H7 (cell line): ENCODE measurements at places on chromosomes 2 and 18.

DNA sequence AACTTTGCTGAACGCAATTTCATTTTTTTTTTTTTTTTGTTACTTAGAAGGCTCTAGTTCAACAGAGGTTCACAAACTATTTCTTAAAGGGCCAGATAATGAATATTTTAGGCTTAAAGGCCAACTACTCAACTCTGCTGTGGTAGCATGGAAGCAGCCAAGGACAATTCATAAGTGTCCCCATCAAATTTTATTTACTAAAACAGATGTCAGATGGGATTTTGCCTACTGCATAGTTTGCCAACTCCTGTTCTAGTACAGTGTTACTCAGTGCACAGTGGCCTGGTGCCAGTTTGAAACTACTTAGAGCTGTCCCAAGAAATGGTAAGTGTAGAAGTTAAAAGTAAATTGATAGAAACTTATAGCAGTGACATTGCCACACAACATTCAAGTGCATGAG lies 949.4 kb upstream of the FANCL start:
- no peak for DNase-seq

DNA sequence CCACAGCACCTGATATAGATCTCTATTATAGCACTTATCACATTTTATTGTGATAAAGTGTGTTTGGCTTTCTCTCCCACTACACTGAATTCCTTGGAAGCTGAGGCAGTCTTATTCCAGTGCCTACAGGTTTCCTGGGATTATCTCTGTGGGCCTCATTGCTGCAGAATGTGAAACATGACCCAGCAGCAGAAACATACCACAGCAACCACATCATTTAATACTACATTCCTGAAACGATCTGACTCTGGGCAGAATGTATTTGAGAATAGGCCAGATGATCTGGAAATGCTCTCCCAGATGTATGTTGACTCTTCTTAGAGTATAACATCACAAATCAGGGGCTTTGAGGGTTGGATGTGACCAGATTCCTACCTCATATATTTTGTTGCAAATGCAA lies 323.5 kb upstream of the TANK start:
- DNase-seq = no peak

DNA sequence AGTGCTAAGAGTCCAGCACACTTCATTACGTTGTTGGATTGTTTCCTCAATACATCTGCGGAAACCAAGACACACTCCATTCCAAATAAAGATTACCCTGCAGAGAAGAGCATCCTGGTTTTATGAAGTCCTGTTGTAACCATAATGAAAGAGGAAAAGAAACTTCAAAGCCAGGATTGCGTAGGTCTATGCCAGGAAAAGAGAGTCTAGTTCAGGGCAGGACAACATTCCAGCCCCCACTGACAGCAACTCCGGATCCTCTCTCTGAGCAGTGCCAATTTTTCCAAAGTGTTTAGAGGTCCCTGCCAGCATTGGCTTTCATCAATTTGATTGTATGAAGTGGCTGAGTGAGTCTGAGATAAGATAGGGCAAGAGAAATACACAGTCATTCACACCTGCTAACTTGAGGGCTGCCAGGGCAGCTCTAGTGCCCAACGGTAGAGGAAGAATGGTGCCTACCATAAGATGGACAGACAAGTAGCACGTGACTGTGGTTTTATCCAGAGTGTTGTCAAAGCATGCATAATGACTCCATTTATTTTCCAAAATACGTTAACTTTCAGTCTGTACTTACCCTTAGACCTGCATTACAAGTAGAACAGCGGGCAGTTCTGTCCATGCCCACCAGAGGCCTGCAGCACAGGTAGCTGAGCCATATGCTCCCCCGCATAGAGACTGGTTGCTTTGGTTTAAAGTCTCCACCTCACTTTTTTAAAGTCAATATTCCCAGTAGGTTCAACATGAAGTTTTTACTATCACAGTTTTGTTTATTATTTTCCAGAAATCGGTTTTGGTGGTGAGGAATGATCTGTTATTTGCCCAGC lies 23.7 kb downstream of the PIEZO2 start:
- no peak for DNase-seq

DNA sequence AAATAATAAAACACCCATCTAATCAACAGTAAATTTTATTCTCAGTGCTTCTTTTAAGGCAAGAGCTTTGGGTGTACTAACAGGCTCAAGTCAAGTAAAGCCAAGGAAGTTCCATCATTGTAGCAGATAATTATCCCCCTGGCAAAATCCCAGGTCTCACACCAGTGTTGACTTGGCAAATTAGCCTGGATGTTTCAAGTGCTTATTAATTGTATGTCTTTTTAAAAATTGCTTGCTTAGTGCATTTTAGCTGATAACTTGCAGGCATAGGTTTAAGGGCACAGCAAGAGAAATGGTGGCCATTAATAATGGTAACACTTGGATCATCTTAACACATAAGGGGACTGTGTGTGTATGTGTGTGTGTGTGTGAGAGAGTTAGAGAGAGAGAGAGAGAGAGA lies 42.0 kb upstream of the FMNL2 start:
- DNase-seq = no peak

GRCh38 chr2:96622544-96622943 lies 15.6 kb downstream of the KANSL3 start:
- no peak for DNase-seq

GRCh38 chr18:46793565-46793964 lies 36.7 kb upstream of the ST8SIA5 start:
- DNase-seq = no peak

DNA sequence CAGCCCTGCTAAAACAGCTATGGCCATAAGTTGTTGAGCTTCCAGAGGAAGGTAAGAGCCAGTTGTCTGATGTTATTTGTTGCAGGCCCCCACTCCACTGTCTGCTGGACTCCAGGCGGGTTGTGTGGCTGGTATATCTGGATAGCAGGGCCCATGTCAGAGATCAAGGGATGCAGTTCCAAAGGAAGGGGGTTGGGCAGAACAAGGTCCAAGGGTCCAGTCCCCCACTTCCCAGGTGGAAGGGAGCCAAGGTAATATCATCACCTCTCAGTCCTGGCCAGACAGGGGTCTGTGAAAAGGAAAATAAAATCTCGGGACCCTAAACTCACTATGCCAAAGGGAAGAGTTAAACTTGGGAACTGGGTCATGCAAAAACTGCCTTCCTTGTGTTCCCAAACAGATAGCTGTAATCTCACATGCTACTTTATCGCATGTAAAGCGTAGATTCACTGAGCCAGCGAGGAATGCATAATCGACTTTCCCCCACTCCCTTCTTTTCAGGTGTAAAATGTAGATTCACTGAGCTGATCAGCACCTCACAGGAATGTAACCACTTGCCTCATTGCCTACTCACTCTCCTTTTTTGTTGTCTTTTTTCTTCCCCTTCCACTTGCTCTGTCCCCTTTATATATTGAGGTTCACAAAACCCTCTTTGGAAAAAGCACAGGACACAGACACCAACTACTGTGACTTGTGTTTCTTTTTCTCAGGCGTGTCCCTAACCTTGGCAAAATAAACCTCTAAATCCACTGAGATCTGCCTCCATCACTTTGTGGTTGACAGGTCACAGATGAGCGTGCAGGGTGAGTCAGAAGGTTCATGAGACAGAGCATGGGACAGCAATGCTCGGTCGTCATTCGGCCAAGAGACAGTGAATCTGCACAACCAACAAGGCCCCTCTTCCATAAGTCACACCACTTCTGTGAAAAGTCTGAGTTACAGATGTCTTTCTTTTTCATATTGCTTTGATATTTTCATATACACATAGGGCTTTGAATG lies 255.3 kb upstream of the SIX2 start:
- DNase-seq = no peak

DNA sequence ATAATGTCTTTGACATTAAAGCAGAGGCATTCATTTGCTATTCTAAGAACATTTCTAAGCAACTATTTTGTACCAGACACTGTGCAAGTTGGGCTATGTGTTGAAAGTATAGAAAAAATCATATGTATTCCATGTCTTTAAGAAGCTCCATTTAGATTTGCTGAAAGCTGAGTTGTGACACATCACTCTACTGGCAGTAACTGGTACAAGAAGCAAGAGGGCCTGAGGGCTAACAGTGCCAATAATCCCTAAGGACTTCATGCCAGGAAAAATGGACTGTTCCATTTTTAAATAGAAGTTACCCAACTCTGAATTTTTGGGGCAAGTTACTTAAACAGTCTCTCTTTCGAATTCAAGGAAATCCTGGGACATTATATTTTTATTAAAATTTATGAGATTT lies 178.7 kb downstream of the SRBD1 start:
- no peak for DNase-seq

DNA sequence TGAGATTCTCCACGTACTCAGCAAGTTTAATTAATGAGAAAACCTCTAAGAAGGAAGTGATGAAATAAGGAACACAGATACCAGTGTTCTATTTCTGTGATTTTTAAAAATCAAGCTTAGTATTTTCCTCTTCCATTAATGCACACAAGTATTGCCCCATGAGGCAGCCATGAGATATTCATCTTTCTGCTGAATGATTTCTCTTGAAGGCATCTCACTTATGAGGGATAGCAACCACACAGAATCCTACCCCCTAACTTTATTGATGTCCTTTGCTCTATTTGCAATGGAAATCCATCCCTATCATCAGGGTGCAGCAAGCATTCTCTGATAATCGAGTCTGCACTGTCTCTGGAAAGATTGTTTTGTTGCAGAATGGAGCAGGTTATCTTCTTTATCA lies 244.1 kb upstream of the NRP2 start:
- DNase-seq = no peak

- no peak for DNase-seq
Observed at GRCh38 chr2:190533968-190534309, 583 bp downstream of the NEMP2 start.

DNA sequence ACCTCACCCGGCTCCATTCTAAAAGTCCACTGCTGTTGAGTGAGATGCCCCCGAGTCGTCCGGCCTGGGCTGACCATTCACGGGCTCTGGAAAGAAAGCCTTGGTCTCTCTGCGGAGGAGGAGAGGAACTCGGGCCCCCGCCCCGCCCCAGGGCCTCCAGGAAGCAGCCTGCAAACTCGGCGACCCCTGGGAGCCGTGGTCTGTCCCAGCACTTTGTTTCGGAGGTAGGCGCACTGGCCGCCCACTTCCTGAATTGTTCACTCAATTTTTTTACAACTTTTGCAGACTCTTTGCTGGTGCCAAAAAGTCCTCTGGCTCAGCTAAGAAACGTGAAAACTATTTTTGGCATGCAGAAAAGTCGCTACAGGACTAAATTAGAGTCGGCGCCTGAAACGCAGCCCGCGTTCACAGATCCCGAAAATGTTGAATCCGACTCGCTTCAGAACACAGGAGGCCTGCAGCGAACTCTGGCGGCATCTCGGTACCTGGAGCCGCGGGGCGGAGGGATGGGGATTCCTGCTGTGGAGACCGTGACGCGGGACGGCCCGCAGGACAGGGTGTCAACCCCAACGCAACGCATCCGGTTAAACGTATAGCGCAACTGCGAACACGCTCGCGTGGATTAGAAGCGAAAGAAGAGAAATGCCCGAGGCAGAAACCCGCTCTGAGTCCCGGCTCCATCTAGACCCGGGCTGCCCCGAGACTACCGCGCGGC lies 1.5 kb downstream of the PXDN start:
- DNase-seq = peak; percentile 90

- DNase-seq = no peak
Observed at GRCh38 chr2:106827158-106827557, 58.8 kb downstream of the ST6GAL2 start.

- peak; percentile 15 for DNase-seq
Observed at GRCh38 chr2:104504331-104505073, 349.4 kb upstream of the POU3F3 start.

GRCh38 chr2:55992455-55992854 lies 68.9 kb upstream of the EFEMP1 start:
- DNase-seq = no peak

DNA sequence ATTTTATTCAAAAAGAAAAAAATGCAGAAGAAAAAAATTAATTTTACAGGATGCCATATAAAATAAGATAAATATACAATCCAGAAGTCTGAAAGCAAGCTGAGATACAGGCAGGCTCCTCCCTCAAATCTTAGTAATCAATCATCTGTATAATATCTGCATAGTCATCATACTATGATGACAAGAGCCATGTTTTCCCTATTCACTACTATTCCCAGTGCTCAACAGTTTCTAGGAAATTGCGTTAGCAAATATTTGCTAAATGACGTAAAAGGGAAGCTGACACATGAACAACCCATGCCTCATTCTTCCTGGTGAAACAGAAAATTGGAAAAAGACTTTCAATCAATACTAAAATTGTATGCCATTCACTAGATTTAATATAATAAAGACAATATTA lies 793.2 kb downstream of the SUCLG1 start:
- DNase-seq = no peak

- DNase-seq = no peak
Observed at GRCh38 chr2:158688721-158689120, 106.4 kb upstream of the DAPL1 start.

DNA sequence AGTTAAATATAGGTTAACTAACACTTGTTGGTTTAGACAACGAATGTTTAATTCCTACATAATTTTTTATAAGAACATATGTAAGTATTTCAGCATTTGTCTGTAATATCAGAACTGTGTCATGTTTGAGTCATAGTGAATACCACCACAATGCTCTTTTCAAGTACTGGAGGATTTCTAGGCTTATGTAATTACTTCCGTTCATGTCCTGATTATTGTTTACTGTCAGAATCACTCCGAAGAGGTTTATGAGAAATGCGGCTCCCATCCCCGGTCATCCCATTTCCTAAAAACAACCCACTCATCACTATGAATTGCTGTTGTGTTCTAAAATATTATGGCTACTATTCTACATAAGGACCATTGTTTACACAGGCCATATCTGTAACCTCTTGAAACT lies 45.1 kb downstream of the CDH19 start:
- no peak for DNase-seq

DNA sequence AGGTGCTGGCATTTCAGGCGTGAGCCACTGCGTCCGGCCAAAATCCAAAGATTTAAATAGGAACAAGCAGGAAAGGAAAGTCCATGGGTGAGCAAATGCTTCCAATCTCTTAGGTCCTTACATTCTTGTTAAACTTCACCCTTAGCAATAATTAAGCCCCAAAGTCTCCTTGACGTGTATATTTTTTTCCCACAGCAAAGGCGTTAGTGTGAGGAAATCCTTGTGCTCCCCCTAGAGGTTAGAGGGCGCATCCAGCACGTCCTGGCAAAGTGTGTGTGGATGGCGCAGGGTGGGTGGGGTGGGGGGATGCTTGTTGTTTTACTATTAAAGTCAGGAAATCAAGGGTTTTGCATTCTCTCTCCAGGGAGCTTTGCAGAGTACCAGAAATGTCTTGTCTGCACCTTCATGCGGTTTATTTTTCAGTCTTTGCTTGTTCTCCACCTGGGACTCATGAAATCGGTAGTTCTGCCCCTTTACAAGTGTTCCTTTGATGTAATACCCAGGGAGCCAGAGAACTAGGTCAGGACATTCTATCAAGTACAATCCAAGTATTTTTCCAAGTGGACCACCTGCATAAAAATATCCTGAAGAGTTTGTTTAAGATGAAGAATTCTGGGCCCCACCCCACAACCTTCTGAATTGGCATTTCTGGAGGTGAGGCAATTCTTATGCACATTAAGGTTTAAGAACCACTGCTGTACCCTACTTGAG lies 22.2 kb upstream of the ITSN2 start:
- DNase-seq = peak; percentile 78

GRCh38 chr2:117888897-117889296 lies 74.4 kb downstream of the DDX18 start:
- no peak for DNase-seq
